ENCODE measurements at places on chromosomes 1 and 21.

DNA sequence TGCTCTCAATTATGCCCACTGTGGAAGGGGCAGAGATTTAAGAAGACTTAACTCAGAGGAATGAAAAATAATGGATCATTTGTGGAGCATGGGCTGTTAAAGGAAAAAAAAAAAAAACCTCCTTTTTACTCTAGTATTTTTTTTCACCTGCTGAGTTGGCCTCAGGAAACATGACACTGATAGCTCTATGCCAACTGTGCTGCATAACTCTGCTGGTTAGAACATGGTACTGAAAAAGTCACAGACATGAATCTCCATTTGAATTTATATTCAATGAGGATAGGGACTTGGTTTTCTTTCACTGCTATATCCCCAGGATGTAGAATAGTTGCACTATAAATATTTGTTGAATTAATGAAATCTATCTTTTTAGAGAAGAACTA is 86.1 kb upstream of the KIAA0040 start:
- no peak for DNase-seq

DNA sequence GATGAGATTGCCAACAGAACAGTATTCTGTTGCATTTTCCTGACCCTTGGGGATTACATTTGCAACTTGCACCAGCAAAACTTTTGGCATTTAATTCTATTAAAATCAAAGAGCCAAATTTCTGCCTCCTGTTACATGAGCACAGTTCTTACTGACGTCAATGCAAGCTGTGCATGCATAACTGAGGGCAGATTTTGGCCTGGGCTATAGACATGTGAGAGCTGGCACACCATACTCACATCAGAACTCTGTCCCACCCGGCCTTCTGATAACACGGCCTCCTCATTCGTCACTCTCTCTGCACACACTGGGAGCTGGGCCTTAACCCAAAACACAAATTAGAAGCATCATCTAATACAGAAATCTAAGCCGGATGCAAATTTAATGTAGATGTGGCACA is 31.5 kb downstream of the PAPPA2 start:
- no peak for DNase-seq

- no peak for DNase-seq
Measured at GRCh38 chr1:12690156-12690555, 25.8 kb upstream of the AADACL3 start.

- no peak for DNase-seq
Measured at GRCh38 chr21:45991606-45992300, 10.2 kb downstream of the COL6A1 start.

DNA sequence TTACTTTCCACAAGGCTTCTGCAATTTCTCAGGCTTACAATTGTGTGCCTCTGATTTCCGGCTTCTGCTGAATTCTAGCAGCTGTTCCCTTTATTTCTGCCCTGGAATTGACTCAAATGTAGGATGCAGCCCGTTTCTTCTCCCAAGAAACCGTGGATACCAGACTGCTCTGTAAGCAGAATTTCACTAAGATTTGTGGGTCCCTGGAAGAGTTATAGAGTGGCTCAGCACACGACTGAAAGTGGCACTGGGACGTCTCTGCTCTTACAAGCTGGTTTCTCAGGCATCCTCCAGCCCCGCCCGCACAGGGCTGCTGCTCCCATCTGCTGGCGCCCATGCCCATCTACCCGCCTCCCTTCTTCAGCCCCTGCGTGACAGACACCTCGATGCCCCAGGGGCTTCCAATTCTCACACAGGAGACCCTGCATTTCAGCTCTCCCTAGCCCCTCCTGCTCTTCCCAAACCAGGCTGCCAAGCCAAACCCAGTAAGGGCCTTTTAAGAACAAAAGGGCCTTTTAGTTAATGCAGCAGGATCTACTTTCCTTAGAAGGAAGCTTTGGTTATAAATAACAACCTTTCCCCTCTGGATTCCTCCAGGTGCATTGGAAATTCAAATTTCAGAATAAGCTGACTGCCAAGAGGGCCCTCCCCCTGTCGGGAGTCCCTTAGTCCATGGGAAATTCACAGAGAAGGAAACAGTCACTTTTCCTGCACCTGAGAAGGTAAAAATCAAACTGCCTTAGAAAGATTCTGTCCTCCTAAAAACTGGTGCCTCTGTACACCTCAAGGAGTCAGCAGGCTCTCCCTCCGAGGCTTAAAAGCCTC is 45.4 kb upstream of the TENT5B start:
- no peak for DNase-seq

- no peak for DNase-seq
Measured at GRCh38 chr1:94006604-94007003, 97.4 kb upstream of the GCLM start.

DNA sequence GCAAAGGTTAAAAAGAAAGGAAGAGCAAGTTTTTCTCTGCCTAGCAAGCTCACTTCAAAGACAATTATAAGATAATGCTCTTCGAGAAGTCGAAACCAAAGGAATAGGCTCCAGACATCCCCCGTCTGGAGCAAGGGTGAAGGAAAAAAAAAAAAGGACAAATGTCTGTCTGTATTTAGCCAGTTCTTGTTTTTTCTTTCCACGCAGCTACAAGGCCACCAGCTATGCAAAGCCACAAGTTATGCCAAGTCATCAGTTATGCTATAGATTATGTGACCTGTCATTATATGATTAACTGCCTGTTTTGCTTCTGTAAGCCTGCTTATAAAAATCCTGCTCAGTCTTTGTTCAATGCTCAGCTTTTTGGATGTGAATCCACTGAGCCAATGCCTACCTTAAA is 2.4 kb upstream of the THEM5 start:
- DNase-seq = no peak

DNA sequence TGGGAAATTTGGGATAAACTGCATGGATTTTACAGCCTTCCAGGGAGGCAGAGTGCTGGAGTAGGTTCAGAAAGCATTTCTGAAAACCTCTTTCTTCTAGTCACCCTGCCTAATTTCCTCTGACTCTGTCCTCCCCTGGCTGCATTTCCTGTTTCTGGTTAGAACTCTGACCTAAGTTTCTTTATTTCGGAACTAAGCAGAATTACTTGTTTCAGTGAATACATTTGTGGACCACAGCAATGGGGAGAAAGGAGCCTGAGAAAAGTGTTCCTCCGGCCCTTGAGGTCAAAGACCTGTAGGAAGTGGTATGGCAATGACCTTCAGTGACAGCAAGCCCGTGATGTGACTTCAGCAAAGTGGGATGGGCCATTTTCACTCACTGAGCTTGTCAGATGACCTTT is 173.4 kb upstream of the RUNX1 start:
- DNase-seq = no peak

DNA sequence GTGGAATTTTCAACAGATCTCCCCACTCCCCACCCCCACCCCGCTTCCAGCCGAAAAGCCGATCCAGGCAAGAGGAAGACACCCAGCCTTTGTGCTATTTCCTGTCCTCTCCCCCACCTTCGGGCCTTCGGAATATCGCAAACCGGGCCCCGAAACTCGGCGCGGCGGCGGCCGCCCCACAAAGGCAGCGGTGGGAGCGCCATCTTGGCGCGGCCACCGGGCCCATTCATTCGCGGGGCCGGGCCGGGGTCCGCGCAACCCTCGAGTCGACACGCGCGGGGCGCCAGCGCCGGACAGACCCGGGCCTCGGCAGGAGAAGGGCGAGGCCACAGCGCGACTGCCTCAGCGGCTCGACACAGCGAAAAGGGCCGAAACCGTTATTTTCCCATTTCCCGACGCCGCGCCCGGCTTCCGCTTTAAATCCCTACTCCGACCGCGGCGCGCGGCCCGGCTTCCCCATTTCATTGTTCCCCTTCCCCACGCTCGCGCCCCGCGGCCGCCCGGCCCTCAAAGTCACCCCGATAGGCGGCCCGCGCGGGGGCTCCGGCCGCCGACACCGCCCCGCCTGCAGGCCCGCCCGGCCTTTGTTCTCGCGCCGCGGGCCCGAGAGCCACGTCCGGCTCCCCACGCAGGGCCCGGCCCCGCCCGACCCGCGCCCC is 911 bp downstream of the GNB1 start:
- DNase-seq = peak; percentile 30

Measured in stimulated activated CD4-positive, alpha-beta T cell treated with anti-CD3 and anti-CD28 coated beads, Interleukin-15, amount 100 ng/mL, for 1 hour (primary cell).